ENCODE measurements at places on chromosomes 7 and 10. TPM values are rescaled to one million over a fixed set of nuclear protein-coding genes. Genes with fewer than 3 reads are reported as not detected.

CALML3 gene
- total RNA-seq = not detected

IFIT1B gene
- not detected for total RNA-seq

PSD gene
- total RNA-seq = not detected

FLNC gene
- 210 TPM for total RNA-seq

PRR15 gene
- 0.30 TPM for total RNA-seq

TMEM196 gene
- total RNA-seq = not detected

NXPH1 gene
- not detected for total RNA-seq

CALCR gene
- total RNA-seq = not detected

CALHM2 gene
- total RNA-seq = 25.2 TPM

PRPS1L1 gene
- not detected for total RNA-seq

CRHR2 gene
- total RNA-seq = not detected

JMJD1C gene
- total RNA-seq = 86.7 TPM

OLAH gene
- 2.5 TPM for total RNA-seq

CH25H gene
- 6.7 TPM for total RNA-seq

TMED4 gene
- total RNA-seq = 97.9 TPM

PAPOLB gene
- total RNA-seq = not detected

PDZD7 gene
- total RNA-seq = 0.07 TPM

ARHGEF5 gene
- 0.53 TPM for total RNA-seq

CCL24 gene
- not detected for total RNA-seq

SLC35B4 gene
- total RNA-seq = 12.7 TPM

KCNMA1 gene
- total RNA-seq = not detected

LBX1 gene
- total RNA-seq = not detected

AGBL3 gene
- total RNA-seq = 2.1 TPM

TFPI2 gene
- total RNA-seq = 59.8 TPM

SPDYE11 gene
- total RNA-seq = not detected

PODXL gene
- 415 TPM for total RNA-seq

CYP3A7 gene
- not detected for total RNA-seq

LLCFC1 gene
- not detected for total RNA-seq

CAMK1D gene
- 1.4 TPM for total RNA-seq

FAM221A gene
- 2.8 TPM for total RNA-seq

ERVW-1 gene
- total RNA-seq = not detected

EIF4H gene
- total RNA-seq = 398 TPM

DLX6 gene
- total RNA-seq = not detected

SSMEM1 gene
- not detected for total RNA-seq

CCDC186 gene
- 6.9 TPM for total RNA-seq

EMX2 gene
- not detected for total RNA-seq

OR2A42 gene
- not detected for total RNA-seq

POLR2J2 gene
- not detected for total RNA-seq

ANKRD30A gene
- not detected for total RNA-seq

AMPH gene
- total RNA-seq = 0.07 TPM

SLC13A4 gene
- total RNA-seq = not detected

MEOX2 gene
- 34.8 TPM for total RNA-seq

CYP2C8 gene
- total RNA-seq = not detected

TWIST1 gene
- not detected for total RNA-seq

EFCAB10 gene
- 0.44 TPM for total RNA-seq

PGAM2 gene
- total RNA-seq = not detected

PLXNA4 gene
- 2.2 TPM for total RNA-seq

CRTAC1 gene
- total RNA-seq = 0.74 TPM

ZNF503 gene
- 2.1 TPM for total RNA-seq

TMEM273 gene
- total RNA-seq = 3.1 TPM

PRKCQ gene
- total RNA-seq = 0.07 TPM
